ENCODE measurements at places on chromosomes 6 and 20.

DNA sequence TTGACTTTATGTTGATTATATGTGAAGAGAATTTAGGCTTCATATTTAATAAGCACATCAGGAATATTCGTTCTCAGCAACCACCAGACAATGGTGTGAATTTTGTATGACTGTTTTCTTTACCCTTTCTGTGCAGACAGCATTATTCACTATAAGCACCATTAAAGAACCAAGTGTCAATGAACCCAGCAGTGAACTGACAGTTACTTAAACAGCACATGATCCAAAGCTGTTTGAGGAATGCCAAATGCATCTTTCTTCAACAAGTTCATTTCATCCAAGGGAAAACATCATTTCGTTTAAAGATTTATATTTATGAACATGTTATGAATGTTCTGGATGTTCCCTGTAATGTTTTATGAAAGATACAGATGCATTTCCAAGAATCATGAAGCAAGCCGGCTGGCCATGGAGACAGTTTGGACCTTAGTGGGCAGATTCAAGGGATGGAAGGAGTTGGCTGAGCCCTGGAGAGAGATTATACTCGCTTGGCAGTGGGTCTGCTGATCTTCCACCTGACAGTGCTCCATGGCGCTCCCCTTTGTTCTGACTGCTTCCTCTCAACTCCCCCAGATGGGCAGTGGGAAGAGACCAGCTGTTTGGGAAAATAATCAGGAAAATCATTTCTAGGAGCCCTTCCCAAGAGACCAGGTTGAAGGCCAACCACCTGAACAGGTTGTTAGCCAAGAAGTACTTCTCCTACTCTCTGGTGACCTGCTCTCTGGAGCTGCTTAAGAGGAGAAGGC lies 326.0 kb upstream of the RSPO3 start:
- DNase-seq = no peak

- no peak for DNase-seq
These were observed 5.5 kb downstream of the RFPL4B start for GRCh38 chr6:112352607-112353006.

DNA sequence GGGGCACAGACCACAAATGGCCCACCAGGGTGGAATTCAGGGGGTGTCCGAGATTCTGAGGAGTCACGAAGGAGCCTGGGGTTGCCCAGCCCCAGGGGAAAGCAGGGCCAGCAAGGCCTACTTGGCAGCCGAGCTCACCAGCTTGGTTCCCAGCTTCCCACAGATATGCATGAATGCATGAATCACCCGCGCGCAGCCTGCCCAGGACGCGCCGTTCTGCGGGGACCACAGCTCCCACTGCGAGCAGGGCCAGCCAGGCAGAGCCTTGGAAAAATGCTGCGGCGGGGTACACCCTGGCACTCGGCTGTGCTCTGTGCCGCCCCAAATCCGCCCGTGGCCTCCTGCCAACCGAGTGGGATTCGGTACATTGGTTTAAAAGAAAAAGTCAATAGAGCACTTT lies 211.0 kb downstream of the NFATC2 start:
- no peak for DNase-seq

GRCh38 chr20:43940518-43941225 lies 26.0 kb downstream of the TOX2 start:
- DNase-seq = no peak

GRCh38 chr20:35796571-35796970 lies 24.8 kb downstream of the PHF20 start:
- DNase-seq = no peak

- no peak for DNase-seq
These were observed 34.7 kb downstream of the TAF4 start for GRCh38 chr20:62030834-62031434.

DNA sequence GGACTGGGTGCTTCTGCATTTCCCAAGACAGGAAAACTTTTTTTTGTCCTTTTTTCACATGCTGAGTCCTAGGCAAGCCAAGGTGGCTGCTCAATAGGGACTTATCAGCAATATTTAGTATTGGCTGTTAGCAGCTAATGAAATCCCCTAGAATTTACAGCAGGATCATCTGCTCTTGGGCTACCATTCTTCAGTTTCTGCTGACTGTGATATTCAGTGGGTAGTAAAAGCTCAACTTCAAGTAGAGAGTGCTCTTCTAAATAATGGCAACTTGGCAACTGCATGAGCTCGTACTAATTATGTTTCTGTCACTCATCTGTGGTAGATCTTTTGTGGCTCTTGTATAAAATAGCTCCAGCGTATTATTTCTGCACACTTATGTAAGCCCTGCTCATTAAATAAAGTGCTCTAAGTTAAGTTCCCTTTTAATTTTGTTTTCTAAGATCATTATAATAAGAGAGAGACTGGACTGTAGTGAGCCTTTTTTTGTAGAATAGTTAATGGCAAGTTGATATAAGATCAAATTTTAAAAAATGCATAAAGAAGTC lies 110.3 kb downstream of the SLC35F1 start:
- DNase-seq = no peak

GRCh38 chr6:40722553-40723258 lies 135.5 kb upstream of the LRFN2 start:
- no peak for DNase-seq

- DNase-seq = no peak
These were observed 40.3 kb downstream of the PLCG1 start for GRCh38 chr20:41177636-41178035.

DNA sequence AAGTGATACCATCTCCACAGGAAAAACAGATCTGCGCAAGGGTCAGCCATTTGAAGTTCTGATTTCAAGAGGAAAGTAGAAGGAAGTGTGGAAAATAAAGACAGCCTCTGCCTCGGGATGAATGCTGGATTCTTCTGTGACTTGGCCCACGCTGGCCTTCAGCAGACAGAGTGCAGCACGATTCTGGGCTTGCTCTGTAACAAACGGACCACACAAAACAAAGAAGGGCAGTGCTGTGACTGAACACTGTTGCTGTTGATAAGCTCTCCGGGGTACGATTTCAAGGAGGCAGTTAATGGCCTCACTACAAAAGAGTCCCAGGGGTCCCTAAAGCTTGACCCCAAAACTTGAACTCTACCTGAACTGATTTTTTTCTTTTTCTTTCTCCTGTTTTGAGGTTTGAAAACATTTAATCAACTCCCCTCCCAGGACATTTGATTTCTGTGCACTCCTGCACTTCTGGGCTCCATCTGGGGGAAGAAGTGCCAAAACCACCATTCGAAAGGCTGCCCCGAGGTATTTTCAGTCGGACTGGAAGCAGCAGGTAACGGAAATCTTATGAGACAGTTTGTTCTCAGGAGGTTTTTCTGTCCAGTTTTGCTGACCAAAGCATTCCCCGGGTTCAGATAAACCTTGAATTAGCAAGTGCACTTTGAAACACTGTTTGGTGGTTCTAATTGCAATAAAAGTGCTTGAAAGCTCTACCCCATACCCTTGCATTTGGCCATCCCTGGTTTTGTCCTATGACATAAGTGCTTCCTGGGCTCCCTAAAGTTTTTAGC lies 189.6 kb downstream of the MYLK4 start:
- no peak for DNase-seq

GRCh38 chr20:6122873-6123648 lies at the start of gene FERMT1:
Gene FERMT1 (minus strand): TSS chr20:6123030. CDS start chr20:6119554, 3,476 bp downstream.
- DNase-seq = peak; percentile 20

DNA sequence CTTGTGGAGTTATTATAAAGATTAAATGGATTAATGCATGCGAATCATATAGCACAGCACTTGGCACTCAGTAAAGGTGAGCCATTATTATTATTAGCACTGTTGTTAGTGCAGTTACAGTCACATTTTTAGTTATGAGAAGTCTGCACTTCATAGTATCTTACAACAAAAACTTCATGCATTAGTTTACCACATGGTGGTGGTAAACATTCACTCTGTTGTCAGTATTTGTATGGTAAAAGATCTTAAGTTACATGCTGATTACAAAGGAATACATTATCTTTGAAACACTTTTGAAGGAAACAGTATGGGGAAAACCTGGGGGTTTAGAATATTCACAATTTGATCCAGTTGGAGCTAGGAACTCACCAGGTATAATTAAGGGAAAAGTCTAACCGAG lies 20.8 kb downstream of the TMEM14A start:
- no peak for DNase-seq

DNA sequence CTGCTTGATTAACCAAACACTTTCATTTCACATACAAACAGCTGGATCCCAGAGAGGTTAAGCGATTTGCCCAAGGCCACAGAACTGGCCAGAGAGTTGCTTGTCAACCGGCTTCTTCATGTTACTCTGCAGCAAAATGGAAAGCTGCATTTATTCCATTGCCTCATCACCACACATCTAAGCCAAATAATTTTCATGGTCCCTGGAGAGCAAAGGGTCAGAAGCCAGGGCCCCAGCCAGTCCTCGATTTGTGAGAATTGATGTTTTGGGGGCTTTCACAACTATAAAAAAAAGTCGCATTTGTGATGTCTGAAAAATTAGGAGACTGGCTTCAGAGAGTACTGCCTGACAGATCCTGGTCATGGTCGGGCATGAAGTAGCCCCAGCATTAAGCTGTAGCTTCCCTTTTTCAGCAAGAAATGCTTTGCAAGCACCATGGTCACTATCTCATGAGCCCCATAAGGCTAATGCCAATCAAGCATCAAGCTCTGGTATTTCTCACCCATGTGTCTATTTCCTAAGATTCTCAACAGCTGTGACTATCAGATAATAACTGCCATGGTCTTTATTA lies 95.8 kb downstream of the BANF2 start:
- no peak for DNase-seq

- no peak for DNase-seq
These were observed 24.4 kb downstream of the TMEM181 start for GRCh38 chr6:158584236-158584651.

- DNase-seq = no peak
These were observed 33.2 kb upstream of the IGF2R start for GRCh38 chr6:159935633-159936032.

GRCh38 chr20:43939762-43940121 lies 25.1 kb downstream of the TOX2 start:
- no peak for DNase-seq

DNA sequence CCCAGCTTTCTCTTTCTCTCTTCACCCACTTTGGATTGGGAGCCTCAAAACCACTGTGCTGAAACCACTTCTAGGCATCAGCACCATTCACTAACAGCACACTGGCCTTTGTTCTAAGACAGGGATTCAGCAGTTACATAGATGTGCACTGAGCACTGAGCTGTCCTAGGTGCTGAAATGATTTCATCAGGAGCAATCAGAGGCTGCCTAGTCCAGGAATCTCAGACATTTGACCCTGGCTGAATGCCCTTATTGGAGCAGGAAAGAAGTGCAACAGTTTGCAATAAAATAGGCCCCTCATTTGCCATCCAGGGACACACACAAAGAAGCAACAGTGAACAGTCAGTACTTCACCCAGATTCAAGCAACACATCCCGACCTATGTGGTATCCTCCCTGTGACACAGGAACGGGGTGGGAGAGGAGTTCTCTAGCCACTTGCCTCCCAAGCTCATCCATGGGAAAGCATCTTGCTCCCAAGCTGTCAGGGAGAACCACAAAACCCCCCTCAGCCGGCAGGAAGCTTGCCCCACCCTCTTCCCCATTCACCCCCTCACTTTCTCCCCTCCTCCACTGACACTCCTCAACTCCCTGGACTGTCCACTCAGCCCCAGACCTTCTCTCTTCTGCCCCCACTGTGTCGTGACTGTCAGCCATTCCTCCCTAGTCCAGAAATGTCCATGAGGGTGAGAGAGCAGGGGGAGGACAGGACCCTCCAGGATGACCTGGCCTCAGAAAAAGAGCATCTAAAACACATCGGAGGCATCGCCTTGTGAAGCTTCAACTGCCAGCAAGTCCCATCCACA lies 304.4 kb downstream of the PREX1 start:
- no peak for DNase-seq

DNA sequence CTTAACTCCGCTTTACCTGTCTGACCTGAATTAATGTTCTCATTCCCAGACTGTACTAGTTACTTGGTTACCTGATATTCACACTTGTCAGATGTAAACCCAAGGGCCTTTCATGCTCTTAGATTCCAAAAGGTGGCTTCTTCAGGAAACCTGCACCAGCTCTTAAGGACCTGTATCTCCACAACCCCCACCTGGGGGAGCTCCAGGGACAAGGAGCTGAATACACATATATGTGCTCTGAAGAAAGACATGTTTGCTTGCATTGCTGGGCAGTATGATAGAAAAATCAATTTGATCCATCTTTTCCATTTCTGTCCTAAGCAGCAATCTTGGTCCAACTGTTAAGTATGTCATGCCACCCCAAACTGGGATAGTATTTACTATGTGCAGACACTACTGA lies 64.8 kb upstream of the POU3F2 start:
- DNase-seq = no peak

DNA sequence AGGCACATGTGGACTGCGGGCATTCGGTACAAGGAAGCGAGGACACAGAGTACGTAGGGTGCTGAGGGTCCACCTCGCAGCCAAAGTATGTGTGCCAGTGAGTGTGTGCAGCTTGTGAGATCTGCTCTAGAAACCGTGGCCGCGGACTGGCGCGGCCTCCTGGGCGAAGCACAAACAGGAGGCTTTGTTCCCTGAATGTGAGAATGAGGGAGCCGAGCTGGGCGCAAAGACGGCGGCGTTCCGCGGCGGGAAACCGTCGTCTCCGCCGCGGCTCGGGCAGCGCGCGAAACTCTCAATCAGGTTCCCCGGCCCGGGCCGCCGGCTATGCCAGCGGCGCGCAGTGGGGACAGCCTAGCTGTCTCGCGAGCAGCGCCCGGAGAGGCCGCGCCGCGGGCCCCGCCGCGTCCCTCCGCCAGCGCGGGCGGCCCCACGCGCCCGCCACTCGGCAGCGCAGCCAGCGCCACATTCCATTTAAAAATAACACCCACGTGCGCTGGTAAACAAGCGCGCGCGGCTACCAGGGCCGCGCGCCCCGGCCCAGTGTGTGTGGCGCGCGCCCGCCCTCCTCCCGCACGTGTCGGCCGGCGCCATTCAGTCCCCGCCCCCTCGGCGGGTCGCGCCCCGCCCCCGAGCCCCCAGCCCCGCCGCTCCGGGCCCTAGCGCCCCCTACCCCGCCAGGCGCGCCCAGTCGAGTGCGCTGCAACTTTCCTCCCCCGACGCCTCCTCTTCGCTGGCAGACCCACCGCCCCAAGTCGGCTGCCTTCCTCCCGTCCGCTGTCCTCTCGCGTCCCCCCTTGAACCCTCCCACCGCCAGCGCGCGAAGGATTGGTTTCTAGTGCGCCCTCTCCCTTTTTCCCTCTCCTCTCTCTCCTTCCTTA lies 3.0 kb upstream of the FOXO3 start:
- DNase-seq = no peak

All from stimulated activated CD4-positive, alpha-beta T cell treated with anti-CD3 and anti-CD28 coated beads, Interleukin-12 subunit alpha, Interleukin-12 subunit beta, amount 100 ng/mL, for 24 hours (primary cell).